ENCODE measurements at places on chromosomes 3 and 15.

DNA sequence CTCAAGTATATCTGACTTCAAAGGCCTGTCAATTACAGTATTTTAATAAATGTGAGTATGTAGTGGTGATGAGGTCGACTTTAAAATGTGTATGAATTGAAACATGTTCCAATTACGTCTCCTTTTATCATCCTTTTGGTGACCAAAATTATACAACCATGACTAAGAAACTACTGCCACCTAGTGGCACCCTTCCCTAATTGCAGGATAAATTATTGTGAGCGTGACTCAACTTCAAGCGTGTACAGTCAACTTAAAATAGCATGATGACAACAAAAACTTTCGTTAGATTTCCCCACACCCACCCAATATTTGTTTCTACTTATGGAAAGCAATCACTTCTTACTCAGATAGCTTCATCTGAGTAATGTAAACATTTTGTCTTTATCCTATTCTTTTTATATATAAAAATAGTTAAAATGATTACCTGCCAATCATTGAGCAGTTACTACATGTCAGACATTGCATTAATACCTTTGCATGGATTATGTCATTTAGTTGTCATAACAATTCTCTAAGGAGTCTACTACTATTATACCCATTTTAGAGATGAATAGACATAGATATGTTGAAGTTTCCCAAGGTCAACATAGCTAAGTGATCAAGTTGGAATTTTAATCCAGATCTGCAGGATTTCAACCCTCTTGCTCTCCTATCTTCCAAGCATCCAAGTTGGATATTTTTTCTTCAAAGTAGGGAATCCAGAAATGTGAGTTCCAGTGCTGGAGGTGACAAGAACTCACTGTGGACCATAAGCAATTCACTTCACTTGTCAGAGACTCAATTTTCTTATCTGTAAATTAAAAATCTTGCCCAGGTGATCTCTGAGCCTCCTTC lies 106.0 kb downstream of the MEX3B start:
- peak; percentile 15 for DNase-seq

DNA sequence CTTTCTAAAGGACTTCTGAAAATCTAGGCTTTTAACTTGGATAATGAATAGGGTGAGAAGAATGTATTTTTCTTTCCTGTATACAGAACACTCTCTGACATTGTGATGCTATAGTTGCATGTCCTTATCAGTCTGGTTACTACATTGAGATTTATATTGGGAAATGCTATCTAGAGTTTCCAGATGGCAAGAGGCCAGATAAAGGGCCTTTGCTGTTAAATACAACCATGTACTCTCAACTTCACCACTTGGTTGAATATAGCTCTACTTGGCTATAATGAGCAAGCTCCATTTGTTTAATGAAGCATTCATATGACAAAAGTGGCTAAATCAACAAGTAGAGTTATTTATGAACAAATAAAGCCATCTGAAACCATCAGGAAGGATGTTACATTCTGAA lies 91.0 kb downstream of the IGSF11 start:
- DNase-seq: no peak

DNA sequence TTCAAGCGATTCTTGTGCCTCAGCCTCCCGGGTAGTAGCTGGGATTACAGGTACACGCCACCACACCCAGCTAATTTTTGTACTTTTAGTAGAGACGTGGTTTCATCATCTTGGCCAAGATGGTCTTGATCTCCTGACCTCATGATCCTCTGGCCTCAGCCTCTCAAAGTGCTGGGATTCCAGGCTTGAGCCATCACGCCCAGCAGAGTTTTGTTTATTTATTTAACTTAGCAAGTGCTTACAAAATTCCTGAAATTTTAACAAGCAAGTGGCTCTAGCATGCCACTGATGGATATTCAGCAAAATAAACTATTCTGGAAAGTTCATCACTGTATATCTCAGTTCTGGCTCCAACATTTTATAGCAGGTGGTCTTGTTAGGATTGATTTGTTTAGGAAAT lies 585.9 kb downstream of the OTOL1 start:
- no peak for DNase-seq

- DNase-seq: no peak
Observed at GRCh38 chr3:15936312-15936711, 138.5 kb upstream of the ANKRD28 start.

- no peak for DNase-seq
Observed at GRCh38 chr3:140384876-140385275, 293.0 kb upstream of the TRIM42 start.

DNA sequence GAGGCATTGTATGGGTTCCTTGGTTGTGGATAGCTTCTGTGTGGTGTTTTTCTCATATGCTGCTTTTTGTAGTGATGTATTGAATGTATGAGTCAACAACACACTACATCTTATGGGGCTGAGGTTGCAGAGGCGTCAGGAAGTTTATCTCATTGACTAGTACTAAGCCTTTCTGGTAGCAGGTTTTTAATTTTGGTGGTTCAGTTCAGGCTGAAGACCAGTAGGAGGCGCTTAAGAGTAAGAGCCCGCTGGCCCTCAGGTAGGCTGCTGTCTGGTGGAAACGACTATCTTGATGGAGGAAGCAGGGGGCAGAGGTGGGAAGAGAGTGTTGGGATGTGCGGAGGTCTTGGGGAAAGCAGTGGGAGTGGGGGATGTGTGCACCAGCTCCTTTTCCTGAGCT lies 62.4 kb downstream of the RTP4 start:
- DNase-seq: no peak

DNA sequence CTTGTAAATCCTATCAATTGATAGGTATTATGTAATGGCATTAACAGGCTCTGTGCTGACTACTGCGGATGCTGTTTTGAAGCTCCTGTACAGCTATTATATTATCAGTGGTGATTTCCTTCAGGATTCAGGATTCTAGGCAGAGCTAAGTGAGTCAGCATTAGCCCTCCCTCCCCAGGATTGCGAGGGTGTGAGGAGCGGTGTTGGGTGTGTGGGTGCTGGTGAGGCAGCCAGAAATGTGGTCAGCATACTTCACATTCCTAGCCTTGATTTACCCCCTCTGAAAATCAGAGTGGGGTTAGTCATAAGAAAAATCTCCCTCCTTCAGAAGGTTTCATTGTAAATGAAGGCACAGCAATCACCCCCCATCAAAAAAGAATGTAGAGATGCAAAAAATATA lies 72.5 kb downstream of the SNTN start:
- DNase-seq: no peak

GRCh38 chr3:123449997-123450604 lies 1.2 kb upstream of the ADCY5 start:
- DNase-seq: no peak

DNA sequence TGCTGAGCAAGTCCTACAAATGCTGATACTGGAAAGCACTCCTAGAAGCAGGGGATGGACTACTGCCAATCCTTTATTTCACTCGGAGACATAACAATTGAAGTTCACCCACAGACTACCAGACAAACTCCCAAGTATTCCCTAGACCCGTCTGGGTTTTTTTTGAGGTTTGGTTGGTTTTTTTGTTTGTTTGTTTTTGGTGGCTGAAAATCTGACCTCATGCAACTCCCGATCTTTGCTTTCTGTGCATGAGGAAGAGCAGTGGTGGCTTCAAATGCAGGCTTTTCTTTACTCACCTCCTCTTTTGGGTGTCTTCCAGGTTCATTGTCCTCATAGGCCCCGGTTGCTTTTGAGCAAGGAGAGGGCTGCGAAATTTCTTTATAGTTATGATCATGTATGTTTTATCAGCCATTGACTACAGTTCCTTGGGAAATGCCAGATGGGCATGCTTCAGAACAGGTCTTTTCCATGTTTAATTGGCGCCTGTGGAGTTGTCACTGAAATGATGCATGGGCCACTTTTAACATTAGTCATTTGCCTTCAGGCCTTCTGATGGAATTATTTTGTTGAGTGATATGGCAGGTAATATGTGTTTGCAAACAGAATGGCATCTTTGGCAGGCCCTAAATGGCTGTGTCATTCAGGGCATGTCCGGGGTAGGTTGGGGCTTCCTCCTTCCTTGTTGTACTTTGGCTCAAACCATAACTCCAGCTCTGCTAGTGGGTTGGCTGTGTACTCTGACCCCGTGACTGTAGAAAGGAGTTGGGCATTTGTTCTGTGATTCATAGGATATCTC lies 81.3 kb upstream of the ZBED2 start:
- peak; percentile 53 for DNase-seq

GRCh38 chr3:144127700-144128099 lies 156.1 kb downstream of the DIPK2A start:
- no peak for DNase-seq

DNA sequence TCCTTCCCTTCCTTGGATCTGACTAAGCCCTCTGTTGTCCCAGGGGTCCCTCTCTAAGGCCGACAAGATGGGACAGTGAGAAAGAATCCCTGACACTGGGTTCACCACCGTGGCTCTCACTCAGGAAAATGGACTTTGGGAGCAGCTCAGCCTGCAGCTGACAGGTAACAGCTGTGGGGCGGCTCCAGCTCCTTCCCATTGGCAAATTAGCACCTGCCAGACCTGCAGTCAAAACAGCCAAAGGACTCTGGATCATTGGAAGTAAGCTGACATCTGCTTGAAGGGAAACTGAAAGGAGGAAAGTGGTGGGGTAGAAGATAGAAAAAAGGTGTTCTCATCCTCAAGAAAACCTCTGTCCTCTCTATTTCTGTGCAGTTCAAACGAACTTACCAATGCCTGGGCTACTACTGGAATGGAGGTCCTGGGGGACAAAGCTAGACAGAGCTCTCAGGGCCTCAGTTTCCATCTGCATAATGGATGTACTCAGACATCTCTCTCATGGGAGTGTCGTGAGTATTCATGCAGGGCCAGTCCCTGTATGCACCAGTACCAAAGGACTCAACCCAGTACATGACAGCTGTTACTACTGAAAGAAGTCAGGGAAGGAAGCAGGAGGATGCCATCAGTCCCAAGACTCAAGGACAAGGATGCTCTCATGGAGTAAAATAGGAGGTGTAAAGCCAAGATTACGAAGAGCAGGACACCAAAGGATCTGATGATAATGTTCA lies 53.6 kb upstream of the DCLK3 start:
- no peak for DNase-seq
